ENCODE measurements at places on chromosomes 12 and 14. TPM values are rescaled to one million over a fixed set of nuclear protein-coding genes. Genes with fewer than 3 reads are reported as not detected.

Gene DEPDC4
- total RNA-seq = 3.3 TPM

Gene KCNJ8
- total RNA-seq = 2.7 TPM

Gene TMPRSS12
- not detected for total RNA-seq

Gene DNAJC22
- 2.2 TPM for total RNA-seq

Gene GPD1
- total RNA-seq = not detected

Gene ANKRD33
- total RNA-seq = not detected

DNA sequence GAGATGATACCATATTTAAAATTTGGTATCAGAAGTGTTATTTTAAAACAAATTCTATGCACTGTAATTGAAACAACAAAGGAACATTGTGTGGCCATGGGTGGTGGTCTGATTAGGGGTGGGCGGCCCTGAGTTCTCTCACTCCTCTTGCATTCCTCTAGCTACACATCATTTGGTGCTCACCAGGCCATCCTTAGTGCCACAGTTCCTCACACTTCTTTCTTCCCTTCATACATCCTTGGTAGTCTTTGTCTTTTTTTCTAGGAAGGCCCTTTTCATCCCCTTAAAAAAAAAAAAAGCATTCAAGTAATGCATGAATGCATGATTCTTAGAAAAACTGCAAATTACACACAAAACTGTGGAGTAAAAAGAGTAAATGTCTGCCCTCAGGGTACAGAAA lies 2.4 kb upstream of the MANSC4 start:
- no peak for DNase-seq

DNA sequence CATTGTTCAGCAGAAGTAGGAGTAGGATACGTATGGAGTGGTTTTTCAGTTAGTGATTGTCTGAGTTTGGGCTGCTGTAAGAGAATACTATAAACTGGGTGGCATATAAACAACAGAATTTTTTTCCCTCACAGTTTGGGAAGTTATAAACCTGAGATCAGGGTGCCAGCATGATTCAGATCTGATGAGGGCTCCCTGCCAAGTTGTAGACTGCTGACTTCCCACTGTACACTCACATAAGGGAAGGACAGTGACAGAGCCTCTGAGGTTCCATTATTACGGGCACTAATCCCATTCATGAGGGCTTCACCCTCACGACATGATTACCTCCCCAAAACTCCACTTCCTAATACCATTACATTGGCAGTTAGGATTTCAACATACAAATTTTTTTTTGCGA lies 50.7 kb downstream of the ACSM4 start:
- DNase-seq = no peak
